ENCODE measurements at places on chromosomes 6 and 20. TPM values are rescaled to one million over a fixed set of nuclear protein-coding genes. Genes with fewer than 3 reads are reported as not detected.
A peak's percentile ranks its signal among the peaks of the same experiment; 100 is the strongest.

The ABRACL gene
- 60.0 TPM for total RNA-seq

The ELOVL4 gene
- total RNA-seq = 1.7 TPM

The TRIM10 gene
- total RNA-seq = not detected

The TNFRSF6B gene
- total RNA-seq = 0.36 TPM

The CRISP3 gene
- not detected for total RNA-seq

The NMBR gene
- not detected for total RNA-seq

The SPATS1 gene
- not detected for total RNA-seq

DNA sequence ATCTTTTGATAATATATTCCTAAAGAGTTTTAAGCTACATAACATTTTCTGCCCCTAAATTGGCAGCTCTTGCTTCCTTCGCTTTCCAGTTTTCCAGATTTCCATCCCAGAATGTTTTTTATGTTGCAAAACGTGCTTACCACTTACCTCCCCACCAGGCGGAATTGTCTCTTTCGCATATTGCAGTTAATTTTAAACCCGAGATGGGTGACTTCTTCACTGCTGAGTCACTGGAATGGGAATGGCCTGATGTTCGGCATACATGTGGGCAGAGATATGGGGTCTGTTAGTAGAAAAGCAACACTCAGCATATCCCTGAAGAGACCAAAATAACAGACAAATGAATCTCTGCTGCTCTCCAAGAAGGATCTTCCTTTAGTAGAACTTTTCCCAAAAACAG lies 491.2 kb downstream of the PREX1 start:
- DNase-seq = no peak

DNA sequence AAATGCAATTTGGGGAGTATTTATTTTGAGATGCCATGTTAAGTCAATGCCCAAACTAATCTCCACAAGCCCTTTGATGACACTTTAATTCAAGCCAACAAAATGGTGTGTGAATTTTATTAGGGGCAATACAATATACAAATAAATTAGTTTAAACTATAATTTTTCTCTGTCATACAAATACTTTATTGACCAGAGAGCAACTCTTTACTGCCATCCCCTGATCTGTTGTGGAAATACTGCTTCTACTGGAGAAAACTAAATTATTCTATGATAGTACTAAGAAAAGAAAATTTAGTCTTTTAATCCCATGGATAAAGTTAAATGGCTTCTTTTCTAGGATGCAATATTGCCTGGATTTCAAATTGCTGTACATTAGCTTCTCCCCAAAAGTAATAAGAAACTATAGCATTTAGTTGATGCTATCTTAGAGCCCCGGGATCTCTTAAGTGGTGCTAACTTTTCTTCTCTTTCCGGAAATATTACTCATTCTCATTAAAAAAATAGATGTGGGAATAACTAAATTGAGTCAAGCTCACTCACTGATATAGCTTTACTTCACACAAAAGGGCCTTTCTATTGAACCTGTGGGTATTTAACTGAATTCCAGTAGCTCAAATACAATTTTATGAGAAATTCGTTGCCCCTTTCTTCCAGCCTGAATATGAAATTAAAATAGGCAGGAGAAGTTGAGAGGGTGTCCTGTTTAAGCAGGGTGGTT lies 49.2 kb downstream of the SMPDL3A start:
- DNase-seq = peak; percentile 4

DNA sequence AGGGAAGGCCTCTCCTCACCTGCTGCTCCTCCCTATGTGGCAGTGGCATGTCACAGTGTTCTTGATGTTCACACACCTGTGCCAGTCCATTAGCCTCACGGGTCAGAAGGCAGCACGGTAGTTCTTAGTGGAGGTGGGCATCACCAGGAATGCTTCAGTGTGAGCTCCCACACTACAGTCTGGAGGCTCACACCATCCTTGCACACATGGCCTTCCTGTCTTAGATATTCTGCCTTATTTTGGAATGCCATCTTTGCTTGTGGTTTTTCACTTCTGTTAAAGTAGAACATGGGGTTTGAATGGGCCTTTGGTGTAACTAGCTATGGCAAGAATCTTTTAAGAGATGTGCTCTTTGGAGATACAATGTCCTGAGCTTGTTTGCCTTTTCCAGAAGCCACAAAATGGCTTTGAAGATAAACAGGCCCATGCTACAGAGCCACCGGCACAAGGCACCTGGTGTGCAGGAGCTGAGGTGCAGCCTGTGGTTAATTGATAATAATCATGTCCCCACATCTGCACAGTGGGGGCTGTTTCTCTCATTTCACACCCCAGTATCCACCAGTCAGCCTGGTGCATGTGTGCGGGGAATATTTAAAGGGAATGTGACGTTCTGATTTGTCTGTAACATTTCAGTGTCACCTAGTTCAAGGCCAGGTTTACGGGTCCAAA lies 3.2 kb upstream of the SLC17A9 start:
- no peak for DNase-seq

DNA sequence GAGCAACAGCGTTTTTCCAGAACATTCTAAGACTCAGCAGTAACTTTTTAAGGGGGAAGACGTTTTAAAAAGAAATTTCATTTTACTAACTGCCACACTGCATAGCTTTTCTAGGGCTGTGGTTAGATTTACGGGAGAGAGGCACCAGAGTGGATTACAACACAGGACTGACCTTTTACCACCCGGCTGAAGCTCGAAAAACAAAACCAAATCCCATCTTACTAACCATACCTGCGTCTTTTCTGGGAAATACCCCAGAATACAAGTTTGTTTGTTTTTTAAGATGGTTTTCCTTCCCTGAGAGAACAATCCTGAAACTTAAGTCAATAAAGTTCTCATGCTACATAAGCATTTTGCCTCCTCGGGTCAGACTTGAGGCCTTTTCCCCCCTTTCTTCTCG lies 209.3 kb upstream of the SOX4 start:
- DNase-seq = no peak

- DNase-seq = no peak
These were observed 82.8 kb downstream of the MAFB start for GRCh38 chr20:40606237-40606636.

DNA sequence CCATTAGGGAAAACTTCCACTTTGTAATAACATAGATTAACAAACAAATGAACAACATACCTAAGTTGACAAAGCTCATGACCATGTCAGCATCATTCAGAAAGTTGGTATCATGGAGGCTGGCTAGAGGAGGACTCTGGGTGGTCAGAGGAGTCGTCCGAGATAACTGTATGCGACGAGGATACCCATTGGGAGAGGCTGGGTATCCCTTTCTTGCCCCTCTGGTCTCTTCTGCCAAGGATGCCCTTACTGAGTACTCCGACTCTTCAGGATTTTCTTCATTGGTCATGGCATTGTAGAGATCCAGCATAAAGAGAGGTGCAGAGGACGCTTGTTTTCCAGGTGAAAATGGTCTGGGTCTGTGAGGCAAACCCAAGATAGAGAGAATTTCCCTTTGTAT lies 1.1 kb downstream of the BMP5 start:
- DNase-seq = no peak

DNA sequence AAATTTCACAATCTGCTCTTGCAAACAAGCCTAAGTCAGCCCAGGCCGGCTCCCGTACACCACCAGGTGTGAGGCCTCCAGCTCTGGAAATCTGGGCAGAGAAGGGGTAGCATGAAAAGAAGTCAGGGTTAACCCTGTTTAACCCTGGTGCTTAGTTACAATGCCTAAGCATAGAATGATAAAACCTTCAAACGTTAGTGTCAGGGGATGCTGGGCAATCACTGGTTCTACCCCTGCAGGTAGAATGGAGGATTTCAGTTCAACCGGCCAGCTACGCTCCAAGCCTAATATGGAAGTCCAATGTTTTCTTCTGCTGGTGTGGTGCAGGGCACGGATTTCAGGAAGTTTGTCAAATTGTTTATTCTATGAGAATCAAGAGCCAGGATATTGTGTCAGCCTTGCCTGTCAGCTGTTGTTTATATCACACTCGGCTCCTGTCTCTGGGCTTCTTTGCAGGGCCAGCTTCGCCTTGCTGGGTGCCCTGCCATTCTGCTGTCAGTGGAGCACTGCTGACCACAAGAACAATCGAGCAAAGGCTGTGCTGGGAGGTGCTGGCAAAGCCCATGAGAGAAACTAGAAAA lies 20.2 kb upstream of the CD93 start:
- DNase-seq = peak; percentile 15

DNA sequence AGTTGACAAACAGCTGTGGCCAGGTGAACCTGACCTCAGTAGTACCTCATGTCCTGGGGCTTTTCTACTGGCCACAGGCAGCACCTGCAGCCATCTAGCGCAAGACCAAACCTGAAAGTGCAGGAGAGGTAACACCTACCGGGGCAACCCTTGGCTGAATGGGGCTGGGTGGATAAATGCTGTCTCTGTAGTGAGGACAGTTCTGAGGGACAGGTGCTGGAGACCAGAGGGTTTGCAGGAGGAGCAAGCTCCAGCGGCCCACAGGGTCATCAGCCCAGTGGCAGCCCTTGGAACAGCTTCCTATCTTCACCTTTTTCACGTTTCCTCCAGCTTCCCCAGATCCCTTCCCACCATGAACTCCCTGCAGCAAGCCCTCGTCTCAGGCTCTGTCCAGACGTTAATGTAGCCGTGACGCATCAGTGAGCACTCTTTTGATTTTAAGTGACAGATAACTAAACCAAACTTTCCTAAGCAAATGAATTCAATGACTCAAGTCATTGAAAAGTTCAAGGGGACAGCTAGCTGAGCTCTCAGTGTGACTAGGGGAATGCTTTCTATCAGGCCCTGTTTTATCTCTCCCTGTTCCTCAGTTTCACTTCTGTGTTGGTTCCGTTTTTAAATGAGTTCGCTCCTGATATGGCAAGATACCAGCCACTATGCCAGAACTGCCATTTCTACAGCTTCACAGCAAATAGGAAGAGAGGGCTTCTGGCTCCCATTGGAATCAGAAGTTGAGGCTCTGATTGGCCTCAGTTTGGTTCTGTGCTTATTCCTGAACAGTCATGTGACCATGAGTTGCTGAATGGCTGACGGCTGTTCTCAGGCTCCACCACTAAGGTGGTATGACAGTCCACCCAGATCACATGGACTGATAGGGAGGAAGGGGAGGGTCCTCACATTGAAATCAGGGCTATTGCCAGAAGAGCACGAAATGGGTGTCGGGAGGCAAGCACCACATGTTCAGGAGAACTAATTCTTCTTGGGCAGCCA lies 12.1 kb upstream of the PFDN4 start:
- DNase-seq = no peak

- no peak for DNase-seq
These were observed 414.9 kb downstream of the KIF16B start for GRCh38 chr20:16158090-16158975.

- DNase-seq = no peak
These were observed 34.6 kb downstream of the BANF2 start for GRCh38 chr20:17734374-17734773.

DNA sequence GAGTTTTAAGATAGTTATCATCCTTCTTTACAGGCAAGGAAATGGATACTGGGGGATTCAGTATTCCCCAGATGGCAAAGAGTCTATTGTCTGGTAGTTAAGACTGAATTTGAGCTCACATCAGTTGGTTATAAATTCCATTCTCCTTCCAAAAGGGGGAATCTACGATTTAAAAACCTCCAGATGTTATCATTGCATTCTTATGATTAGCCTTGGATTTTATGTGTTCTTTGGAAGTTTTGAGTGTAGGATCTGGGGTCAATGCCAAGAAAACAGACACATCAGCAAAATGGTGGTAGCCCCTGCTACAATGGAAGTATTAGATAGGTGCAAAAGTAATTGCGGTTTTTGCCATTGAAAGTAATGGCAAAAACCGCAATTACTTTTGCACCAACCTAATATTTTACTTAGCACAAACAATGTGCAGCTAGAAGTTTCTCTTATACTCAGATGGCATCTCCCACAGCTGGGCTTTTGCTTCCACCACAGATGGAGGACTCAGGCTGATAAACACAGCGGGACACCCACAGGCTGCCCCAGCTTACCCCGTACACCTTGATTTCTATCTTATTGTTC lies 168.2 kb upstream of the RIN2 start:
- DNase-seq = no peak

GRCh38 chr6:137387096-137387764 lies 107.0 kb downstream of the OLIG3 start:
- DNase-seq = no peak

- no peak for DNase-seq
These were observed 86.2 kb downstream of the AHI1 start for GRCh38 chr6:135411339-135411738.

GRCh38 chr6:74249658-74250057 lies 553.7 kb downstream of the CD109 start:
- DNase-seq = peak; percentile 56

GRCh38 chr20:39452583-39453340 lies 490.6 kb downstream of the DHX35 start:
- DNase-seq = no peak

- no peak for DNase-seq
These were observed 1.2 kb downstream of the IRF4 start for GRCh38 chr6:392441-393390.

GRCh38 chr20:21505810-21506530 lies 7.9 kb downstream of the NKX2-2 start:
- DNase-seq = peak; percentile 37

DNA sequence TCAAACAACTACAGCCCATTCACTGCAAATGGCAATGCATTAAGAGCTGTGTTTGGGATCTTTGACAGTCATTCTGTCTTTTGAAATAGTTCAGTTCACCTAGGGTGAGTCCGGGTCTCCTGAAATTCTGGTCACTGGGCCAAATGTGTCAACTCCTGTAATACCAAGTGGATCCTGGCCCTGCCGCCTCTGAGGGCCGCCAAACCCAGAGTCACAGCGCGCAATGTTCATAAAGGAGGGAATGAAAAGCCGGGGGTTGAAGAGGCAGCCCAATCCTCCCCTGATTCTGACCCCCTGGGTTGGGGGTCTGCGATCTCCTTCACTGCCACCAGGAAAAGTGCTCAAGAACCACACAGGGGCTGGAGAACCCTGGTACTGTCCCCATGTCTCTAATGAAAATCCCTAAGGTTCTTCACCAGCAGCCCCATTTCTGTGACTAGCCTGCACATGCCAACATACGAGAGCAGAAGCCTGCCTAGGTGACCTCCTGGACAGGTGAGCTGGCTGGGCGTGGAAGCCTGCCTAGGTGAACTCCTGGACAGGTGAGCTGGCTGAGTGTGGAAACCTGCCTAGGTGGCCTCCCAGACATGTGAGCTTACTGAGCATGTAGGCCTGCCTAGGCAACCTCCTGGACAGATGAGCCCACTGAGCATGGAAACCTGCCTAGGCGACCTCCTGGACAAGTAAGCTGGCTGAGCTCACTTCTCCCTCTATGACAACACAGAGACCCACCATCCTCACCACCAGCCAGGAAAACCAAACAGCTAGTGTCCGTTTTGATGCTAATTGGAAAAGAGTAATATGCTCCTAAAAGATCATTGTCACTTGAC lies 16.1 kb upstream of the APMAP start:
- no peak for DNase-seq

DNA sequence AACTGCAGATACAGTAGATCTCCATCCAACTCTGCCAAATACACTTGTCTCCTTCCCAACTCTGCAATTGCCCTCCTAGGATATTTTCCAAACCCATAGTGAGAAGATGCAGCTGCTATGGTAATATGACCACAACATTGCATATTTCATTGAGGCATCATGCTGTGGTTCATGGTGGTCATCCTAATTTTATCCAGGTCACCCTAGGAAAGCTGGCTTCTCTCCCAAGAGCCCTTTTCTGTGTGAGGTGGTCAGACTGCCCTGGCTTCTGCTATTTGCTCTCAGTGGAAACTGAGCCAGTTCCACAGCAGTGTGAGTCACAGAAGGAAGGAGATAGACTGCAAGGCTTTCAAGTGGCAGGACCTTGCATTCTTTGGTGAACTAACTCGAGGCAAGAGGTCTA lies 5.5 kb downstream of the OGFRL1 start:
- peak; percentile 99 for DNase-seq

GRCh38 chr6:15754035-15754705 lies 91.3 kb upstream of the DTNBP1 start:
- peak; percentile 68 for DNase-seq

Measured in RPMI7951 (cell line).